ENCODE measurements at places on chromosomes 7 and 10.

DNA sequence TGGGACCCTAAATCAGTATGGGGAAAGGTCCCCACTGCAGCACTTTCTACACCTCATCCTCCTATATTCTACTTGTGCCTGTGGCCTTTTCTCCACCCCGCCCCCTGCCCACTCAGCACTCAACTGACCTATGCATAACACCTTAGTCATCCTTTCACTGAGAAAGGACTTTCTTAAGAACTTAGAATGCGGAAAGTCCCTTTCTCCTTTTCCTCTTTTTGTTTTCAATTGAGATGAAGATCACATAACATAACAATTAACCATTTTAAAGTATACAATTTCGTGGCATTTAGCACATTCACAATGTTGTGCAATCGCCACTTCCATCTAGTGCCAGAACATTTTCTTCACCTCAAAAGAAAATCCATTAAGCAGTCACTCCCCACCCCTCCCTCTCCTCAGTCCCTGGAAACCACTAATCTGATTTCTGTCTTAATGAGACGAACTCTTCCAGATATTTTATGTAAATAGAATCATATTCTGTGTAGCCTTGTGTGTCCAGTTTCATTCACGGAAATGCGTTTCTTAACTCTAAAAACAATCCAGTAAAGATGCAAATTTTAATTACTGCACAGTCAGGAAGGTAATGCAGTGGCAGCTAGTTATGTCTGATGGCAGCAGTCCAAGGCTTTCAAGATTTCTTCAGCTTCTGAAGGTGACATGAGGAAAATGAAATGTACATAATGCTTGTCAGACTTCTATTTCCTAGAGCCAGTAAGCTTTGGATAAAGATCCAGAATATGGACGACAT is 41.7 kb downstream of the FAS start:
- DNase-seq, result no peak

GRCh38 chr10:113292086-113292485 is 260.8 kb upstream of the HABP2 start:
- DNase-seq, result no peak

DNA sequence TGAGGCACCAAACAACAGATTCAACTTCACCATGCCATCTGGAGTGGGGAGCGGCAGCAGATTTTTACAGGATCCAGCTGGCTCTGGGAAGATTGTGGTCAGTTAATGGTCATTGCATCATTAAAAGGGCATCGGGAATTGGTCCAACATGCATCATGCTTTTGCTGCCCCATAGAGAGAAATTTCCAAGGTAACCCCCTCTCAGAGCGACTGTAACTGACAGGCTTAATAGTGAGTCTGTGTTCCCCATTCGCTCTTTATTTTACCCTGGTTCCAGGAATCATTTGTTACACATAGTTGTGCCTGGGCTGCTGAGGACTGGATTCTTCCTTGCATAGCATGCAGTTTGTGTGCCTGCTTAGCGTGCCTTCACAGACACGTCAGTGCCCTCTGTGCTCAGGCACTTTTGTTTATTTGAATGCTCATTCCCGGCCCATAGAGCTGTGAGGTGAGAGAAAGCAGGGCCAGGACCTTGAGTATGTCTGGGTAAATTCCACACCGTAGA is 49.9 kb downstream of the CDHR3 start:
- no peak for DNase-seq

DNA sequence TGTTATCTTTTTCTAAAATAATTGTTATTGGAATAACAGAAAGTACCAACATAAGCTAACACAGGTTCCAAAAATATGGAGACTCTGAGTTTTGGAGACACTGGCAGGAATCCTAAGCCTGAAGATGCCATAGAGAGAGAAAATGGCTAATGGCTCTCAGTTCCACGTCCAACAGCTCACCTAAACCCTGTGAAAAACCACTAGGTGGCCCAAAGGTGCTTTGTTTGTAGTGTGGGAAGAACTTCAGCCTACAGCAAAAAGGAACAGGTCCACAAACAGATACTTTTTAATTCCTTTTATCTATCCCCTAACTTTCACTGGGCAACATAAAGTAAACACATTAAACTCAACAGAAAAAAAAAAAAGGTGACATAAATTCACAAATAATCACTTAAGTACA is 272.3 kb downstream of the SEMA3D start:
- DNase-seq, result no peak

GRCh38 chr7:26636808-26637207 is 227.6 kb downstream of the SKAP2 start:
- no peak for DNase-seq

DNA sequence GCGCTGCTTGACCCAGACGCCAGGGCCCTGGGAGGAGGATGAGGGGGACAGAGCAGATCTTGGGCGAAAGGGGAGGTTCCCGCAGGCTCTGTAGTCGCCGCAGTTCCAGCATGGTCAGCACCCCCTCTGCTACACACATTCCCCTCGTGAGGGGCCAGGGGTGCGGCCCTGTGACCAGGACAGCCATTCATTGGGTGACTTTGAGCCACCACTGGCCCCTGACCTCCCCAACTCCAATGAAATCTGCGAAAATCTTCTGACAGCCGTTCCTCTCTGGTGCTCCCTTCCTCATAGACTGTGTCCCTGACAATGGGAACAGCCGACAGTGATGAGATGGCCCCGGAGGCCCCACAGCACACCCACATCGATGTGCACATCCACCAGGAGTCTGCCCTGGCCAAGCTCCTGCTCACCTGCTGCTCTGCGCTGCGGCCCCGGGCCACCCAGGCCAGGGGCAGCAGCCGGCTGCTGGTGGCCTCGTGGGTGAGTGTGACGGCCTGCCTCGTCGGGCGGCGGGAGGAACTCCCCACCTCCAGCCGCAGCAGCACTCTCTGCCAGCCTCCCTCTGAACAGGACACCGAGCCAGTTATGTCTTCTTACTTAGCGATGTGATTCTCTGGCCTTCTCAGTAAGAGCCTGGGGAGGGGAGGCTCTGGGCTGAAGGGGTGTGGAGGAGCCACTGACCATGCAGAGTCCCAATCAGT is 825 bp downstream of the TMEM176A start:
- DNase-seq, result no peak

GRCh38 chr7:7895004-7895650 is 73.5 kb upstream of the GLCCI1 start:
- no peak for DNase-seq

GRCh38 chr10:80199828-80200227 is 5.5 kb downstream of the ANXA11 start:
- DNase-seq, result no peak

DNA sequence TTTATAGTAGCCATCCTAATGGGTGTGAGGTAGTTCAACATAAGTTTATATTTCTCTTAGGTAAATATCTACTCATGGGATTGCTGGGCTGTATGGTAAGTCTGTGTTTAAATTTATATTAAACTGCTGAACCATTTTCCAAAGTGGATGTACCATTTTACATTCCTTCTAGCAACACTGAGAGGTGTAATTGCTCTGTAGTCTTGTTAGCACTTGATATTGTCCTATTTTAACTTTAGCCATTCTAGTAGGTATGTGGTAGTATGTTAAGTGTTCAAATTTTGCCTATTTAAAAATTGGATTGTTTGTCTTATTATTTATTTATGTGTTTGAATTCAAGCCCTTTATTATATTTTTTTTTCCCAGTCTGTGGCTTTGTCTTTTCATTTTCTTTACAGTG is 2.6 kb upstream of the HPS1 start:
- DNase-seq, result no peak

DNA sequence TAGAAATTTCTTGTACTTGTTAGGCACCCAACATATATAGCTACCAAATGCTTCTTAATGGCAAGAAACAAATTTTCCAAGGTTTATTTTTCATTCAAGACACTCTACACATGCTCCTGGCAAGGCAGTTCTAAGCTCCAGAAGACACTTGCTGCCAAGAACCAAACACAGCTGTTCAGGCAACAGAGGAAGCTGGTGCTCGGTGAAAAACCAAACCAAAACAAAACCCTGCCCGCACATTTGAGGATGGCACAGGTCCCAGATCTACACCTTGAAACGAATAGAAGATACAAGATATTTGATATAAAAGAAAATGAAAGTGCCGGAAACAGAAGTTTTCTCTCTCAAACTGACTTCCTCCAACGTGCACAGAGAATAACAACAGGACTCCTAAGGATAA is 4.9 kb upstream of the DNTT start:
- DNase-seq, result no peak

DNA sequence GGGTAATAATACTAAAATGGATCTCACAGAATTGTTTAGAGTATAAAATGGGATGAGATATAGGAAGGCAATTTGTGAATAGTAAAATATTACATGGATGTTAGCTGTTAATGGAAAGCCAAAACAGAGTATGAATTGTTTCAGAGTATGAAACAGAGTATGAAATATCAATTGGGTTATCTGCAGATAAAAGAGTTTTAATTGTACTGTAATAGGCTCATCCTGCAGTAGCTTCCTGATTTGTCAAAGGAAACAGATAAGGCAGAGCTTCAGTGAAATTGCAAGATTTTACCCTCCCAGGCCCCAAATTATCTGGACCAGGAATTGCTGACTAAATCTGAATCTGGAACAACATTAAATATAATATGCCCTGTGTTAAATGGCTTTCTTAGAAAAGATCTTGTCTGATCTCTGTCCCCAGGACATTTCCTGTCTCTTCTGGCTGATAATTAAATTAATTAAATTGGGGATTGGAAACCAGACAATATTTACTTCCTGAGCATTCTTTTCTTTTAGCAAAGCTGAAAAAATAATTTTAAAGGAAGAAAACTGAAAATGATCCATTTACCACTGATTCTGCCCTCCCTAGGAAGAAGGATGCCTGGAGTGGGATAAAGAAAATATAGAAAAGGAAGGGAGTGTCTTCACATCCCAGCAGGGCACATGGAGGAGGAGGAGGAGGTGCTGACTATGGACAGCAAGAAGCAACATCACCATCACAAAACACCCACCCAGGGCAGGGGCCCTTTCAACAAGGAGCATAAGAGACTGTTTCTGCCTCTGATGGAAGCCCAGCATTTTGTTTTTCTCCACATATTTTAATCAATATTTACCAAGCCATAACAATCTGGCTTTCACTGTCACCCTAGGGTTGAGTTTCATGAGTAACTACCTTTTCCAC is 18.5 kb downstream of the PTN start:
- DNase-seq, result no peak

- DNase-seq, result no peak
These were observed 2.1 kb downstream of the PCBD1 start for GRCh38 chr10:70885931-70886903.

GRCh38 chr7:81111781-81112540 is 193.1 kb upstream of the SEMA3C start:
- DNase-seq, result no peak

- no peak for DNase-seq
These were observed 772 bp downstream of the HDAC9 start for GRCh38 chr7:18496341-18496700.

- DNase-seq, result no peak
These were observed 770.8 kb downstream of the ANKRD7 start for GRCh38 chr7:118995350-118995749.

- no peak for DNase-seq
These were observed 401 bp downstream of the LRRC27 start for GRCh38 chr10:132332433-132332754.

GRCh38 chr7:140009735-140010134 is 53.0 kb downstream of the PARP12 start:
- DNase-seq, result no peak

GRCh38 chr10:69119896-69120295 is 4.1 kb upstream of the VPS26A start:
- no peak for DNase-seq

GRCh38 chr10:10872764-10873163 is 144.9 kb upstream of the CELF2 start:
- no peak for DNase-seq

DNA sequence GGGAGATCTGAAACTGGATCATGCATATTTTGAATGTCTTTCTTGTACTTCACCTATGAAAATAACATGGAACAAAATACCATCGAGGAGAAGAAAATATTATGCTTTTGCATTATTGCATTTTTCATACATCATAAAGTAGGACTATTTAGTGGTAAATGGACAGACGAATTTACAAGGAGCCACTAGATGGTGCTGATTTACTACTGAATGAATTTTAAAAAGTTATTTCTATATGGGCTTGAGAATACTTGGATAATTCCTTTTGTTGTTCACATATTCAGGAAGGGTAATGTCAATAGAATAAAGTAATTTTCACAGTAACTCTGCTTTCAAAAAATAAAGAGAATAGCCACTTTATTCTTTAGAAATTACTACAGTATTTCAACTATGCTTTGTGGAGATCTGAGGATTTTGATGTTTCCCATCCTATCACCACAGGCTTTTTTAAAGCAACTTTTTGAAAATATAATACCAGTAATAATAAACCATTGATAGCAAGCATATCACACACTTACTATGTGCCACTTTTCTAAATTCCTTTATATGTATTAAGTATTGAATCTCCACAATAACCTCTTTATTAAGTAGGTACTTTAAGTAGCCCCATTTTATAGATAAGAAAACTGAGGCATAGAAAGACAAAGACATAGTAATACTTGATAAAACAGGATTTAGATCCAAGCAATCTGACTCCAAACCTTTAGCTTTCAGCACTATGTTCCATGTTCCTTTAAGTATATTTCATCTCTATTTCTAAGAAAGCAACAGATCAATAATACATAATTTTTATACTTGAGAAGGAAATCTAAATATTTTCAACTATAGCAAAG is 38.6 kb downstream of the NEBL start:
- no peak for DNase-seq

DNA sequence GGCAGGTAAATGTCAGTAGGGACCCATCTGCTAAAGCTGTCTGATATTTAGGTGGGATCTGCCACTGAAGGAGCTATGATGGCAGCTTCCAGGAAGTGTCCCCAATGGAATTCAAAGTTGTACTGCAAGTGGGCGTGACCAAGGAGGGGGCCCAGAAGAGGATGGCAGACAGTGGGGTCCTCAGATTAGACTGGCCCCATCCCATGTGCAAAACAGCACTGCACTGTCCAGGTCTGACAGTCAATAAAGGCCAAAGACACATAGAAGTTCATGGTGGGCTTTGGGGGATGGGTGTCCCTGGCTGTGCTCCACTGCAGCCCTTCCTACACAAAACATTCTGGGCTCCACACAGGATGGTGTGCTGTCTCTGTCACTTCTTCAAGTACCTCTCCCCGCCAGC is 49.8 kb upstream of the SORCS1 start:
- DNase-seq, result no peak

- no peak for DNase-seq
These were observed 91.7 kb downstream of the SLC25A40 start for GRCh38 chr7:87784424-87784823.

GRCh38 chr7:17301471-17302456 is 3.3 kb downstream of the AHR start:
- DNase-seq, result peak; percentile 50

- DNase-seq, result no peak
These were observed 330.4 kb upstream of the SEMA3A start for GRCh38 chr7:84524714-84525694.

DNA sequence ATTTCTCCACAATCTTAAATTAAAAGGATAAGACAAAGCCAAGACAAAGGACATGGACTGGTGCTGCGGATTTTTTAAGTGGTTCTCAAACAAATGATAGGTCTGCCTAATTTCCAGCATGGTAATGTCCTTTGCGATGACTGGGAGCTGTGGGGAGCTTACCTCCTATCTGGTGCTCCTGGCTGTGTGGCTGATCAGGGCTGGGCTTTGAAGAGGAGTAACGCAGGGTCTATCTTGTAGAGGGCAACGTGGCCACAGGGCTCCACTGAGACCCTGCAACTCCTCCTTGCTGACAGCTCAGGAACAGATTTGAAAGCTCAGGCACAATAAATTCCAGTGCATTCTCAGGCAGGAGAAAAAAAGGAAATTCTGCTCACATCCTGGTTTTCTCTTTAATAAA is 103.1 kb upstream of the SFMBT2 start:
- DNase-seq, result no peak
